ENCODE measurements at places on chromosomes 2 and 18. TPM values are rescaled to one million over a fixed set of nuclear protein-coding genes. Genes with fewer than 3 reads are reported as not detected.

Gene C2orf80
- total RNA-seq: not detected

- no peak for DNase-seq
These were observed 633.3 kb upstream of the ACVR2A start for GRCh38 chr2:147211484-147211883.

DNA sequence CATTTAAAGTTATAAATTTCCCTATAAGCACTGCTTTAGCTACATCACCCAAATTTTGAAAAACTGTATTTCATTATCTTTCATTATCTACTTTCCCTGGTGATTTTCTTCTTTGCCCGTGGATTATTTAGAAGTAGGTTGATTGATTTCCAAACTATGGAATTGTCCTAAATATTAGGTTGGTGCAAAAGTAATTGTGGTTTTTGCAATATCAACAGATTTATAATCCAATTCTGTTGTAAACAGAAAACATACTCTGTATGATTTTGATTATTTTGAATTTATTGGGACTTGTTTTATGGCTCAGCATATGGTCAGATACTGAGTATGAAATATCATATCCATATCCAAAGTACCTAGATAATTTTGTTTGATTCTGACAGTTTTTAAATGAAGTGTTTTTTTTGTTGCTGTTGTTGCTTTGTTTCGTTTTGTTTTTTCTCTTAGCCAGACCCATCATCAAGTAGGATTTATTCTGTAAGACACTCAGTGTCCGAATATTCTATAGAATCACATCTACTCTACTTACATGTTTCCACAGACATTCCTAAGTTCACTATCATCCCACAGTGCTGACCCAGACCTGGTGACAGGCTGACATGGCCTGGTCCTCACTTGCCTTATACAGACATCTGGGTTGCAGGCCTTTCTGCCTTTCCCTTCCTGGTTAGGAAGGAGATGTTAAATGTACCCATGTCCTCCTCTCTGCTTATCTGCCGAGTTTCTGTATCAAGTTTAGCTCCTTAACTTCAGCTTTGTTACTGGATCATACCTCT lies 2.1 kb upstream of the TRABD2A start:
- DNase-seq: no peak

- DNase-seq: no peak
These were observed 69.7 kb downstream of the LYPD6 start for GRCh38 chr2:149399934-149400615.

Gene FNDC4
- total RNA-seq: 9.1 TPM

GRCh38 chr18:48947092-48947491 lies 3.7 kb downstream of the SMAD7 start:
- DNase-seq: no peak

Gene GKN2
- total RNA-seq: not detected

DNA sequence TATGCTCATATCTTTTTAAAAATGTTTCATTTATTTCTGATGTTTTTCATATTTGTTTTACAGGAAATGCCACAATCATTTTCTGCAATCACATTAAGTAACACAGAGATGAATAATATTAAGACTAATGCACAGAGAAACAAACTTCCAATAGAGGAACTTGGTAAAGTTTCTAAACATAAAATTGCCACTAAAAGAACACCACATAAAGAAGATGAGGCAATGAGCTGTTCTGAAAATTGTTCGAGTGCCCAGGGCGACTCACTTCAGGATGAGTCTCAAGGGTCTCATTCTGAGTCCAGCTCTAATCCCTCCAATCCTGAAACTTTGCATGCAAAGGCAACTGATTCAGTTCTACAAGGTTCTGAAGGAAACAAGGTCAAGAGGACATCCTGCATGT lies 70.4 kb downstream of the APLF start:
- no peak for DNase-seq
